Fibroblast of the aortic adventitia (primary cell): ENCODE measurements at places on chromosomes 2 and 18. TPM values are rescaled to one million over a fixed set of nuclear protein-coding genes. Genes with fewer than 3 reads are reported as not detected.
A peak's percentile ranks its signal among the peaks of the same experiment; 100 is the strongest.

GRCh38 chr2:236261452-236261851 is 2.8 kb downstream of the ASB18 start:
- no peak for DNase-seq

GRCh38 chr2:176826984-176827668 is 385.5 kb upstream of the HNRNPA3 start:
- no peak for DNase-seq

- DNase-seq, result no peak
Measured at GRCh38 chr2:9149726-9150567, 56.7 kb upstream of the ASAP2 start.

- no peak for DNase-seq
Measured at GRCh38 chr2:200354833-200355751, 48.6 kb downstream of the SPATS2L start.

- DNase-seq, result no peak
Measured at GRCh38 chr2:222043897-222044296, 254.9 kb downstream of the PAX3 start.

DNA sequence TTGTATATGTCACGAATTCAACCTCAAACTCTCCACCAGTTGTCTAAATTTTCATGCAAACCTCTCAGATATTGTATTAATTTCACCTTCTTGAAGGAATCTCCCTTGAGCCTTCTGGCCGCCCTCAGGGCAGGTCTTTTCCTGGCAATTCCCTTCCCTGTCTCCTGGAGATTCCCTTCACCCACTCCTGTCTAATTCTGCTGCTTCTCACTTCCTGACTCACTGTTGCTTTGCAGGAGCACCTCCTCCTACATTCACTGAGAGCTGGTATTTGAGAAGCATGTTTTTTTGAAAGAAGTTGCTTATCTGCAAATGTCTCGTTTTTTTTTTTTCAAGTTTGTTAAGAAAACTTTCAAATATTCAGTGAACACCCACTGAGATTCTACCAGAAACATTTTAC is 79.9 kb upstream of the OTOS start:
- DNase-seq, result peak; percentile 62

COL4A3 gene
- total RNA-seq, result 0.08 and 1.3 TPM in 2 replicates

DNA sequence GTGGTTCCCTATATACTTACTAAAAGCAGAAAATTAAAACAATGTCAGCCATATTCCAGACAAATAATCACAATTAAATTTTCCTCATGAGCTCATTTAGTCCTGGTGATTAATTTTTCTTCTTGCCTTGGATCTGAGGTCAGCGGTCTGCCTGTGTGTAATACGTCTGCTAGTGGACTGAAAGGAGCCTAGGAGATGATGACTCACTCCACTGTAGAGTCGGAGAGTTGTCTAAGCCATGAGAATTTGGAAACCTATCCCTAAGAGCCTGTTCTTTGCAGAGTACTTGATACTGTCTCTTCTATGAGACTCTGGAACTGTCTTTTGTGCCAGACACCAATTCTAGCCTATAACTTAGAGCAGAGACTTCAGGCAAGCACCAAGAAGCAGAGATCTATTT is 94.2 kb upstream of the RAB27B start:
- DNase-seq, result peak; percentile 89

DNA sequence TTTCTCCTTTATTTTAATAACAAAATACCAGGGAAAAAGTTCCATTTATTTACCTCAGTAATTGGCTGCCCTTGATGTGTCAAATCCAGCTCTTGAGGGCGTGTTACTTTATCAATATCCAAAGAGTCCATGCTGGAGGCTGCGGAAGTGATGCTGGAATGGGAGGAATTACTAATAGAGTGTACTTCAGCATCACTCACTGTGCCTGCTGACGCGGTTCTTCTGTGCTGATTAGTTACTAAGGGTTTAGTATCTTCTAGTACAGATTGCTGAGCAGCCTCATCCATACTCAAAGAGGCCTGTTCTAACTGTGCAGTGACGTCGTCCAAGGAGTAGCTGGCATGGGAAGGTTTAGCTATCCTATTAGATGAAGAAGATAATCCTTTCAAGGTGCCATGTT is 45.6 kb downstream of the RAPH1 start:
- no peak for DNase-seq

DNA sequence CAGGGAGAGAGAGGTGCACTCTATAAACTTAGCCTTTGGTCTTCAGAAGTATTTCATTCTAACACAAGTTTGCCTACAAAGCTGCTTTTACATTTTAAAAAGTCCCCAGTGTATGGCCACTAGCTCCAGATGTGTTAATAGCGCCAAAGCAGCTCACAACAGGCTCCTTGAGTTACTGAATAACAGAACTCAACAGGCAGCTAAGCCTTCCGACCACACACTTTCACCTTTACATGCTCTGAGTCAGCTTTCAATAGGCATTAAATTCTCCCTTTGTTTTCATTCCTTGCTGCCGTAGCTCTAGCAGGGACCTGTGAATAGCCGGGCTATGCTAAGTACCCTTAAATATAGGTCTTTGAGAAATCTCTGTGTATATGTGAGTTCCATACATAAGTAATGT is 262.8 kb upstream of the PARD3B start:
- DNase-seq, result no peak

IL37 gene
- total RNA-seq, result not detected in 2 replicates

TUBA3E gene
- total RNA-seq, result not detected in 2 replicates

GRCh38 chr18:34697233-34697632 is 12.9 kb upstream of the DTNA start:
- DNase-seq, result no peak

ZAP70 gene
- total RNA-seq, result 0.25 TPM in 1 of 2 replicates, not detected in the other

DNA sequence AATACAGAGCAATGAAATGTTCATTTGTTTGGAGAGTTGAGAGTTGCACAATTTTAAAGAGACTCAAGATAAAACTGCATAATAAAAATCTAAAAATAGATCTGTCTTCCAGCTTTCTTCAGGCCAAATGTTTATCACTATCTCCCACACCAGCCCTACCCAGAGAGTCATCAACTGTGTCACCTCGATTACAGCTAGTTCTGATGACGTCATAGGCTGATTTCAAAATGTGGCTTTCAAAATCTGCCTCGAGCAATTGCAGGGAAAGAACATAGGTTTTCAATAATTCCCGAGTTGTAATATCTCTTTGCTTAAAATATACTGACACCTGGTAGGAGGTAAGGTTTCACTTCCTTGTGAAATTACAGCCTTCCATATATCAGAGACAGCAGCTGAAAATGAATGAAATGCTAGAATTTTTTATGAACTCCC is 677.6 kb upstream of the ID2 start:
- DNase-seq, result peak; percentile 98

GRCh38 chr2:51219468-51219867 is 187.5 kb upstream of the NRXN1 start:
- peak; percentile 68 for DNase-seq

BCL11A gene
- 0.09 TPM in 1 of 2 replicates, not detected in the other for total RNA-seq

MAP3K19 gene
- total RNA-seq, result not detected in 2 replicates

CCBE1 gene
- 16.2 and 35.3 TPM in 2 replicates for total RNA-seq

- DNase-seq, result no peak
Measured at GRCh38 chr2:56444339-56444738, 260.5 kb downstream of the CCDC85A start.

GRCh38 chr2:216863946-216864345 is 4.1 kb upstream of the TNP1 start:
- DNase-seq, result no peak

NOSTRIN gene
- total RNA-seq, result 0.81 TPM in 1 of 2 replicates, not detected in the other

DNA sequence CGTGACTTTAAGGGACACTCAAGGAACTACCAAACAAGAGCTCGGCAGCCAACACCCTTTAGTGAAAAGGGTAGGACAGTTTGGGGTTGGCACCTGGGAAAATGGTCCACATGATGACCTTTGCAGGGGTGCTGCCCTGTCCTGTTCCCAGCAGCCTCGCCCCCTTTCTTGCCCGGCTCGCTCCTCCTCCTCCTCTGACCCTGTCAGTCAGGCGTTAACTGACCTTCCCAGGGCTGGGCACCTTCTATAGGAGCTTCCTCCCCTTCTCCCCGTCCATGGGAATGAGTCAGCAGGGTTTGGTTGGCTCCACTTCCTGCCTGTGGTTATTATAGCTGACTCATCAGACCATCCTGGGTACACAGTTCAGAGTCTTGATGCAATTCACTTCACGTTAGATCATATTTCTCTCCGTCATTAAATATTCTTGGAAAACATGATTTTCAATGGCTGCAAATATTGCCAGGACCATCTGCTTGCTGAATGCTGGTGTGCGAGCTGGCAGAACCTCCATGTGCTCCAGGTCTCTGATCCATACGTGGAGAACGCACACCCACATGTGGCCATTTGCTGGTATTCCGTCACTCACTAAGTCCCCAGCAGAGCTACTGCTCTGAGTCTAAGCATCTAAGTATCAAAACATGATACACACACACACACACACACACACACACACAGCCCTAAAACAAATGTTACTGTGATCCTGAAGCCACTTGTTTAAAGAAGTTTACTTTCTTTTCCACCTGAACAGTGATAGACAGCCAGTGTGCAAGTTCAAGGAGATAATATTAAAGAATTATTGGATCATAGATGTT is 185.0 kb downstream of the ANAPC1 start:
- peak; percentile 99 for DNase-seq

NCL gene
- 167 and 437 TPM in 2 replicates for total RNA-seq

GRCh38 chr2:133296401-133296800 is 271.9 kb downstream of the NCKAP5 start:
- peak; percentile 71 for DNase-seq

GRCh38 chr2:150674283-150674682 is 186.8 kb upstream of the RND3 start:
- peak; percentile 70 for DNase-seq

- DNase-seq, result no peak
Measured at GRCh38 chr2:134663451-134664450, 55.0 kb downstream of the TMEM163 start.

YWHAQ gene
- total RNA-seq, result 152 and 562 TPM in 2 replicates

DNA sequence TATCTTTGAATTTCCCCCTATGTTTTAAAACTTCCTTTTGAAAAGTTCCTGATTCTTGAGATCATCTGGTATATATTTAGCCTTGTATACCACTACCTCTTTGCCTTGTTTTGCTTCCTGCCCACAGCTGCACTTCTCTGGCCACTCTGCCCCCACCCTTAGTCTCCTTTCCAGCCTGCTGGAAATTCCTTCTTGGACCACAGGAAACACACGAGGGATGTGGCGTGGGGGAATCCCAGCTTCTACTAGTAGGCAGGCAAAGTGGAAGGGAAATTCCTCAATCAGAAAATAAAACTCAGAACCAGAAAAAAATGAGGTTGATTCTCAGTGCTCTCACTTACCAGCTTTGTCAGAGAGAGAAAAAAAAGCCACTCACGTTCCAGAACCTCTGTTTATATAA is 13.4 kb downstream of the IL18RAP start:
- peak; percentile 19 for DNase-seq

GPR45 gene
- not detected in 2 replicates for total RNA-seq

KIF5C gene
- 0.09 TPM in 1 of 2 replicates, not detected in the other for total RNA-seq

DNA sequence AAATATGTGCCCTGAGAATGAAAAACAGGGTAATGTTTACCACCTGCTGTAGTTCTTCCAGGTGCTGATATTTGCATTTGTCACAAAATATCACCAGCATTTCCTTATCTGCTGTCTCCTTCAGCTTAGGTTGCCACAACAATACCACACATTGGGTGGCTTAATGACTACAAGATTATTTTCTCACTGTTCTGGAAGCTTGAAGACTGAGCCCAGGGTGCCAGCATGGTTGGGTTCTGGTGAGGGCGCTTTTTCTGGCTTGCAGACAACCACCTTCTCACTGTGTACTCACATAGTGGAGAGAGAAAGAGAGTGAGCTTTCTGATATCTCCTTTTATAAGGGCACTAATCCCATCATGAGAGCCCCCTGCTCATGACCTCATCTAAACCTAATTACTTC is 407.5 kb upstream of the RGPD4 start:
- no peak for DNase-seq

DNA sequence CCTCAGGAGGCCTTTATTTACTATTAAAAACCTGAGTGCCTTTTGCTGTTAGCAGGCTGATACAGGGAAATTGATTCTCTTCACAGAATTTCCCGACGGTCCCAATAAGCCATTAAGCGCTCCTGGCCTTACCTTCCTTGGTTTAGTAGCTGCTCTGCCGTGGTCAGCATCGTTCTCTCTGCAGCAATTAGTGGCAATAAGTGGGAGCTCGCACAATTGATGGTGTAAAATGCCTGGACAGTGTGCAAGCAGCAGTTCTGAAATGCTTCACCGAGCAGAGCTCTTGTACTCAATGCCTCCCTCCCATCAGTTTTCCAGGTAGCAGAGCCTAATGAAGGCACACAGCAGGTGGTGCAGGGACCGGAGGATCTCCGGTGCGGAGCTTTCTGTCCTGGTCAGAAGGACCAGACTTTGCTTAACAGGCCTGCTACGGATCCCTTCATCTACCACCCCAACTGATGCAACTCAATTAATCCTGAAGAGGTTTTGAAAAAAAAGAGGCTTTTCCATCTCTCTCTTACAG is 1.1 kb upstream of the LINC00305 start:
- DNase-seq, result no peak

SAP130 gene
- 3.5 and 15.2 TPM in 2 replicates for total RNA-seq

SOX11 gene
- total RNA-seq, result 0.54 TPM in 1 of 2 replicates, not detected in the other

GRHL1 gene
- total RNA-seq, result 1.3 TPM in 1 of 2 replicates, not detected in the other

DNA sequence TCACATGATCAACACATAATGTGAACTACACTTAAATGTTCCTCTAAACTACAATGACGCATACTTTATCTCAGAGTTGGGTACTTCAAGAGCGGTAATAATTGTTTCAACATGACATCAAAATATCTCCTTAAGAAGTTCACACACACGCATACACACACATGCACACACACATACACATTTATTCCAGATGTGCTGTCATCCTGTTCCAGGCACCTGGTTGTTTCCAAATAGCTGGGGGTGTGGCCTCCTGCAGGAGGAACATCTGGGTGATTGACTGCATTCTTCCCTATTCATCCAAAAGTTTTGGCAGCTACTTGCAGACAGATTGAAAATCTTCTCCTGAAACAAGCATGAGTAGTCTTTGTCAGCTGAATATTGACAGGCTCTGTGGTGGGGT is 37.9 kb upstream of the PIK3C3 start:
- DNase-seq, result no peak

B3GNT7 gene
- 0.27 and 0.98 TPM in 2 replicates for total RNA-seq

RESP18 gene
- total RNA-seq, result not detected in 2 replicates

AOX1 gene
- 23.6 and 84.0 TPM in 2 replicates for total RNA-seq

GRCh38 chr2:2639251-2640139 is 308.4 kb upstream of the MYT1L start:
- DNase-seq, result no peak

CDK15 gene
- 4.5 and 7.0 TPM in 2 replicates for total RNA-seq

- no peak for DNase-seq
Measured at GRCh38 chr18:68564351-68564750, 150.6 kb downstream of the TMX3 start.

RGPD4 gene
- 0.16 TPM in 1 of 2 replicates, not detected in the other for total RNA-seq

CMPK2 gene
- total RNA-seq, result 1.9 and 11.0 TPM in 2 replicates

- no peak for DNase-seq
Measured at GRCh38 chr2:2562867-2563266, 231.8 kb upstream of the MYT1L start.

- no peak for DNase-seq
Measured at GRCh38 chr18:44996261-44996660, 315.6 kb downstream of the SETBP1 start.
